ENCODE measurements at places on chromosomes 3 and 15.

DNA sequence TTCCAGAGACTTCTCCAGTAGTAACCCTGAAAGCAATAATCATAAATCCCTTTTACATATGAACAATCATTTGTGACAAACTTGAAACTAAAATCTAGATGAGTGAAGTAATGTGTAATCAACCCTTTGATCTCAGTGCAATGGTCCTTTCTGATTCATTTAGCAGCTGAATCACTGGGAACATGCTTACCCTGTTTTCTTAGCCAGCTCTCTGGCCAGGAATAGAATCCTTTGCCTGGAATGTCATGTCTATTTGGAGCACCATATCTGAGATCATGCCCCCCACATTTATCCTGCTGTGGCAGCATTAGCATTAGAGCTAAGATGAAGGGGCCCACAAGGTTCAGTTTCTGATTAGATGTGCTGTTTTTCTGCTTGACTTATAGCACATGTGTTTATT, 309.8 kb downstream of the OXSM start:
- DNase-seq: no peak

- DNase-seq: no peak
Measured at GRCh38 chr15:89116404-89116803, 28.1 kb downstream of the ABHD2 start.

DNA sequence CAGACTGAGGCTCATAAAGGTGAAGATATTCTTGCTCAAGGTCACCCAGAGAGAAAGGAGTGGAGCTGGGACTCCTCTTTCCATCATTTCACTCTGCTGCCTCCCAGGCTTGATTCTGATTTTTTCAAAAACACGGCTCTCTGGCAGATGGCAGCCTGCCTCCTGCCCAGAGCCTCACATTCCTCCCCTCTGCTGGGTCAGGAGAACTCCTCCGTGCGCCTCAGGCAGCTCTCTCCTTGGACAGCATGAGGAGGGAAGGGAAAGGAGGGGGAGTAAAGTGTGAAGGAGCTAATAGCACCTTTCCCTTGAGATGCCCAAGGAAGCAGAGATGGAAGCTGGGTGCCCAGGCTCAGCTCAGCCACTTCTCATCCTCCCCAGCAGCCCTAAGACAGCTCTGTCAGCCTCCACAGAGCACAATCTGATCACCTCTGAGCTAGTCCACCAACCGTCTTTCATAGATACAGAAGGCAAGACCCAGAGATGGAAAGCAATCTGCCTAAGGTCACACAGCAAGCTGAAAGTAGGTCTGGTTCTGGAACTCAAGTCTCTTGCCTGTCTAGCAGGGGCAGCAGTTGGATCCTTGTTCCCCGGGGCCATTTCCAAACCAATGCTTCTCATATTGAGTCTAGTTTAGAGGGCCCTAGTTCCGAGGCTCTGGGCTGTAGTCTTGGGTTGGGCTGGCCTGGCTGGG, 3.5 kb downstream of the RLBP1 start:
- DNase-seq: no peak

DNA sequence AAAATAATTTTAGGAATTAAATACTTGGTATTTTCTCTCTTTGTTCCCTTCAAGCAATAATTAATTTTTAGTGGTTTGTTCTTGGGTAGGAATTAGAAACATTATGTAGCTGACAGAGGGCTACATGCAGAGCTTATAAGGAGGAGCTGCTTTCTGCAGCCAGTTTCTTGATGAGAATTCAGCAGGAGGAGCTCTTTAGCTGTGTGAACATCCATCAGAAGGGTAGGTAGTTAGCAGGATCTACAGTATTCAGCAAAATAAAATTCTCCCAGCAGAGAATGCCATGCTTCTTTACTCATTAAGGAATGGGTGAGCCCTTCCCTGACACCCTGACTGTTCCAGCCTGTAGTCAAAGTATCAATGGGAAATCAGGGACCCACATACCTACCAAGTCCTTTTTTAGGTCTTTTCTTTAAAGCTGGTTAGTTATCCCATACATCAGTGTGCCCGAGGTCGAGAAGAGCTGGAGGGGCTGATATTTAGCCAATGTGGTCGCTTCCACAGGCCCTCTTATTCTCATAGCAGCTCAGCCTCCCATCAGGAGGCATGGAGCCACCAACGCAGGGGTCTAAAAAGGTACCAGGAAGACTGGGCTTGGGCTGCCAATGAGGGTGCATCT, 54.0 kb downstream of the KCNAB1 start:
- no peak for DNase-seq

- no peak for DNase-seq
Measured at GRCh38 chr3:27353221-27353620, 16.0 kb downstream of the NEK10 start.

GRCh38 chr3:10993729-10994065, 1.1 kb downstream of the SLC6A1 start:
- no peak for DNase-seq

- DNase-seq: no peak
Measured at GRCh38 chr3:110928016-110928662, 143.5 kb upstream of the NECTIN3 start.

- DNase-seq: no peak
Measured at GRCh38 chr3:126542340-126543241, 16.1 kb downstream of the C3orf22 start.

GRCh38 chr3:153404157-153404556, 242.1 kb downstream of the RAP2B start:
- DNase-seq: no peak

GRCh38 chr3:78901544-78901943, 866.3 kb downstream of the ROBO1 start:
- DNase-seq: no peak

DNA sequence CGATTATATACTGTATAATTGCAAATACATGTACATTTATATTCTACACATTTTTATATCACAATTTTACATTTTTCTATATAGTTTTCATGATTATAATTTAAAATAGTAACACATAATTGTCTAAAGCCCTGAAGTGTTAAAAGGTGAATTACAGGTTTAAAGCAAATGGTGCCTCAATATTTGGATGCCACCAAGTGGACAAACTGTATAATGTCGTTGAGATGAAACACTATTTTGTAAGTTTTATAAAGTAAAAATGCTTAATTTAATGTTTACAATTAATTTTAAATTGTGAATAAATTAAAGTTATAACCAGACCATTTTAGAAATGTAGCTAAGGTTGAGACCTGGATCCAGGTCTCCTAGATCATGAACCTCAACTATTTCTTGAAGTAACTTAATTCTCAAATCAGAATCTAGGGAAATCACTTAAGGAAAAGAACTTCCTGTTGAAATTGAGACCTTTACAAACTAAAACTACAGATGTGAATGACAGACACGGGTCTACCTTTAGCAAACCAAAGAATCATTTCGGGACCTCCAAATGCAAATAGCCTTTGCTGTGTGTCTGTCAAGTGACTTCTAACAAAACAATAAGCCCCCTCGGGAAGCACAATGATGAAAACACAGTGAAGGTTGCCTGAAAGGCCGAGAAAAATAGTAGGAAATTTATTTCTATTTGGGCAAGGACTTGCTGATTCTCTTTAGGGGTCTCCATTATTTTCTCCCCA, 37.8 kb downstream of the EHHADH start:
- no peak for DNase-seq

DNA sequence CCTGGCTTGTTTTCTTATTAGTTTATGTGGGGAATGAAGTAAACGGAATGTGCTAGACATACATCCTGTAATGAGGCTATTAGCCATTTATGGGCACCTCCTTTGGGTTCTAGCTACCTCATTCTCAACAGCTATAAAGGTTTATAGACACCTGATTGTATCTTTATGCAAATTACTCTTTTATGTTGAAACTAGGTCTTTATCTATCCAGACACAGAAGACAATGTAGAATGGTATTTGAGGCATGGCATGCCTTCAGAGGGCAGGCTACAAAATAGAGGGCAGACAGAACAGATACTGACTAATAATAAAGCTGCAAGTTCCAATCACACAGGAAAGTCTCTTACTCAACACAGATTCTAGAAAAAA, 27.1 kb downstream of the TBC1D2B start:
- no peak for DNase-seq

GRCh38 chr3:176937541-176937940, 259.7 kb downstream of the TBL1XR1 start:
- DNase-seq: no peak

GRCh38 chr3:21056293-21056692, 694.7 kb downstream of the ZNF385D start:
- DNase-seq: no peak

DNA sequence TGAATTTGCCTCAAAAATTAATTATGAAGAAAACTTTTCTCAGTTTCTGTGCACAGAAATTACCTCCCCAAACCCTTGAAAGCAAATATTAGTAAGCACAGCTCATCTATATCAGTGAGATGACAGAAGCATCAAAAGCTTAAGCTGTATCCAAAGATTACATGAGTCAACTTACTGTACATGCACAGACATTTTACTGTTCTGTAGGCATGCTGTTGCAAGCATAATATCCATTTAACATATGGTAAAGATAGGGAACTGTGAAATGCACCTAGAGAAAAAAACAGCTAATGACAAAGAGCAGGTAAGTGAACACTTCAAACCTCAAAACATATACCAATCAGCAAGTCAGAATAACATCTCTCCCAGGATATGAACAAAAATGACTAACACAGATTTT, 20.9 kb downstream of the SHOX2 start:
- no peak for DNase-seq

DNA sequence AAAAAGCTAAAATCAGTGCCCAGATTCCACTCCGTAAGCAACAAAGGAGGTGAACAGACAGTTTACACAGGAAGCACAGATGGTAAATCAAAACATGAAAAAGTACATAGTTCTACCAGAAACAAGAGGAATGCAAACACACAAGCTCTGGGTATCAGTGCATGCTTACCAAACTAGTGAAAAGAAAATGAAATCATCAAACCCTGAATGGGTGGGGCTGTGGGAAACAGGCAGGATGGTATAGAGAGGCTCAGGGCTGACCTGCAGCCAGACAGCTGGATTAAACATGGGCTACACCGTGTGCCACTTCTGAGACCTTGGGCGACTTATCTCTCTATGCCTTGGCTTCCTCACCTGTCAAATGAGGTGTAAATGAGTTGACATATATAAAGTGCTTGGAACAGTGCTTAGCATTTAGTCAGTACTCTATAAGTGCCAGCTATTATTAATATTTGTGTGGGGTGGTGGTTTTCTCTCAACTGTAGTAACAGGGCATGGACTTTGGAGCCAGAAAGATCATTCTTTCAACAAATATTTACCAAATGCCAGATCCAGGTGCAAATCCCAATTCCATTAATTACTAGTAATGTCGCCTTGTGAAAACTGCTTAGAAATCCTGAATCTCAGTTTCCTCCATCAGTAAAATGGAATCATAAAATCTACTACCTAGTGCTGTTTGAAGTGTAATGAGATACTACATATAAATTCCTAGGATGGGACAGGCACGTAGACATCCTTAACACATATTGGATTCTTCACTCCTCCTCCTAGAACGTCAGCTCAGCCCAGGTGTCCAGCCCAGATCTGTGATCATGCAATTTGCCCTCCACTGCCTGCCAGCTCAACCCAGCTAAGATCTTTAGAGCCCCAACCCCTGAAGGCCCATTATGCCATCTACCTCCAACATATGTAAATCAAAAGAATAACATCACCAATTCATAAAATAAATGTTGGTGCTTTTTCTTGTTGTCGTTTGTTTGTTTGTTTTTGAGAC, 55.5 kb upstream of the SMAD3 start:
- DNase-seq: no peak

DNA sequence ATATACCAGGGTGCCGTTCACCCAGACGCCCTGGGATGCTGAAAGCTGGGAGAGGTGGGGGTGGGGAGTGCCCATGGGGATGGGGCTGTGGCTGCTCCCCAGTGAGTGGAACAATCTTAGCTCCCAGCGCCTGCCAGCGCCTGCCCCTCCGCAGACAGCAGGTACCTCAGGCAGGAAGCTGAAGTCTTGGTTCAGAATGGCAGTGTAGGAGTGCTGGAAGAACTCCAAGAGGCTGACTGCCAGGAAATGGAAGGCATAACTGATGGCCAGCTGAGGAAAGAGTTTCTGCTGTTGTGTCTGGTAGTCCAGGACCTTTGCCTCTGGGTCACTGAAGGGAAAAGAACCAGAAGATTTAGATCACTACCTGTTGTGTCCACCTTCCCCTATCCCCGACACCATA, 8.4 kb downstream of the ACOX2 start:
- no peak for DNase-seq

DNA sequence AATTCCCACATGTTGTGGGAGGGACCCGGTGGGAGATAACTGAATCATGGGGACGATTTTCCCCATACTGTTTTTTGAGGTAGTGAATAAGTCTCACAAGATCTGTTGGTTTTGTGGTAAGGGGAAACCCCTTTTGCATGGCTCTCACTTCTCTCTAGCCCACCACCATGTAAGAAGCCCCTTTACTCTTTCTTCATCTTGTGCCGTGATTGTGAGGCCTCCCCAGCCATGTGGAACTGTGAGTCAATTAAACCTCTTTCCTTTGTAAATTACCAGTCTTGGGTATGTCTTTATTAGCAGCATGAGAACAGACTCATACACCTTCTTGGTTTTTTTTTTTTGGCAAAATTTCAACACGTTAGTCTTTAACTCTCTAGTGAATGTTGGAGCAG, 18.1 kb downstream of the ARL8B start:
- no peak for DNase-seq

DNA sequence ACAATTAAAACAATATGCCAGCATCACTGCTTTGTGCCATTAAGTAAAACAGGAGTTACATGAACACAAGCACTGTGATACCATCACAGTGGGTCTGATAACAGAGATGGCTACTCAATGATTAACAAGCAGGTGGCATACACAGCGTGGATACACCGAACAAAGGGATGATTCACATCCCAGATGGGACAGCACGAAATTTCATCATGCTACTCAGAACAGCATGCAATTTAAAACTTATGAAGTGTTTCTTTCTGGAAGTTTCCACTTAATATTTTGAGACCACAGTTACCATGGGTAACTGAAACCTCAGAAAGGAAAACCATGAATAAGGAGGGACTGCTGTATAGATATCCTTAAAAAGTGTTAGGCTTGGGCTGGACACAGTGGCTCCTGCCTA, 44.5 kb downstream of the SLC24A1 start:
- no peak for DNase-seq

GRCh38 chr15:51855612-51856011, 26.2 kb downstream of the TMOD3 start:
- no peak for DNase-seq

DNA sequence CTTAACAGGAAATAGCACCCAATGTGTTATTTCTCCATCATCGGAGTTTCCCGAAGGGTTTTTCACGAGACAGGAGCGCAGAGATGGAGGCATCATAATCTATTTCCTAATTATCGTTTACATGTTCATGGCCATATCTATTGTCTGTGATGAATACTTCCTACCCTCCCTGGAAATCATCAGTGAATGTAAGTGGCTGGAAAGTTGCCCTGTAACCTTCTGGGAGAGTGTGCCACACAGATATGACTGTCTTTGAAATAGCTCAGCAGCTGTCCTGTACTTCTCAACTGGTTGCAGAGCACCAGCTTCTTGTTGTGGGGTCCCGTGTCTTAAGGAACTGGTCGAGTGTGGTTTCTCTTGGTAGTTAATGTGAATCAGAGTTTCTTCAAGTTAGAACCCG, 1.1 kb downstream of the SLC24A5 start:
- no peak for DNase-seq

DNA sequence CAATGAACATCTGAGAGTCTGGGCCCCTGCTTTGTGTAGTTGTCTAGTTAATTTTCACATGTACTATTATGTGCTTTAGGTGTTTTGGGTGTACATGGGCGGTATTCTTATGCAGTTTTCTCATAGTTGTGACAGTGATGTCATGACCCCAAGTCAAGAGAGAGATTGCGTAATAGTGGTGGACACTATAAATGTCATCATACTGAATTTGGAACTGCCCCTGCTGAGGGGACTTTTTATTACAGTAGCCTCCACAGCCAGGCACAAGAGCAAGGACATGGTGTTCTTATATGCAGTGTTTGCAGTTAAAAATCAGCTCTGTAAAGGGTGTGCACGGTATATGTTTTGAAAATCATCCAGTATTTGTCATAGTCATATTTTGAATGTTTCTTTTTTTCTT, 29.5 kb downstream of the ABHD2 start:
- DNase-seq: no peak

Measured in stimulated activated CD8-positive, alpha-beta memory T cell treated with anti-CD3 and anti-CD28 coated beads, Interleukin-7, amount 100 ng/mL, for 1 hour (primary cell).